ENCODE measurements at places on chromosomes 12 and 14. TPM values are rescaled to one million over a fixed set of nuclear protein-coding genes. Genes with fewer than 3 reads are reported as not detected.

DNA sequence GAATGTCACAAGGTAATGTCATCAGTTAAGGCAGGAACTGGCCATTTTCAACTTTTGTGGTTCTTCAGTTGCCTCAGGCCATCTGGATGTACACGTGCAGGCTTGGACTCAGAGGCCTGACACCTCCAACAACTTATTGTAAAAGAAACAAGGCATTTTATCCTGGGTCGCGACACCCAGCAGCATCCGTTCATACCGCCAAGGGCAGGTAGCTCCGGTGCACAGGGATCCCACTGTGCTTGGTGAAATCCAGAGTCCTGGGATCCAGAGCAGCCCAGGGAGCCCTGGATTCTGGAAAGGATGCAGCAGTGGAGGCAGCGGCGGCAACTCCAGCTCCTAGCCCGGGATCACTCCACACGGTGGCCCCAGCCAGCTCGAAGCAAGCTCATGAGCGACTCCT lies 380.9 kb upstream of the STXBP6 start:
- DNase-seq = no peak

- no peak for DNase-seq
These were observed 21.5 kb downstream of the RASSF9 start for GRCh38 chr12:85814741-85815140.

DNA sequence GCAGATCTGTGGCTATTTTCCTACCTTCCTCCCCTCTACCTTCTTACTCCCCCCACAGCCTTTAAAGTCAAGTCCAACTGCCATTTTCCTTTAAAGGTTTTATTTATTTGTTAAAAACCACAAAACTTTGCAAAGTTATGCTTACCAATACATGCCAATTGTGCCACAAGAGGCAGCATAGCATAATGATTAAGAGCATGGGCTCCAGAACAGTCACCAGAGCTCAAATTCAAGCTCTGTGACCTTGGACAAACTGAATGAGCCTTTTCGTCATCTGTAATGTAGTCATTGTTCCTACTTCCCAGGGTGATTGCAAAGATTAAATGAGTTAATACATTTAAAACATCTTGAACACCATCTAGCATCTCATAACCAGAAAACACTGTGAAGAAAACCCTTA lies 13.0 kb upstream of the FMNL3 start:
- DNase-seq = no peak

- no peak for DNase-seq
These were observed 343.9 kb downstream of the LRFN5 start for GRCh38 chr14:41950428-41951151.

GRCh38 chr12:75452675-75453330 lies 27.8 kb upstream of the GLIPR1 start:
- no peak for DNase-seq

DNA sequence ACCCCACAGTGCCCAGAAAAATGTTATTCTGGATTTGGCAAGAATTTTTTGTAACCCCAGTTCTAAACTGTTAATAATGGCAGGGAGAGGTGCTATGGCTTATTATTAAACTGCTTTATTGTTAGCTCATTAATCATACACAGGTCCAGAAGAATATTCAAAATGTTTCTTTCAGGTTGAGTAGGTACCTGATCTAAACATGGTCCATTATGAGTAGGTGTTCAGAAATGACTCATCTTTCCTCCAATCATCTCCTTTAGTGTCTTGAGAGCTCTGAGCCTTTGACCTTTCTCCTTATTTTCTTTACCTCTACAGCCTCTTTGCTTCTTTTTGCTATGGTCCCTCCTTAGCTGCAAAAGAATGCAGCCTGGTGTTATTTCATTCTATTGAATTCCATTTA lies 211.0 kb upstream of the GARIN6 start:
- no peak for DNase-seq

- DNase-seq = no peak
These were observed 162.4 kb downstream of the GALC start for GRCh38 chr14:87830443-87831096.

DNA sequence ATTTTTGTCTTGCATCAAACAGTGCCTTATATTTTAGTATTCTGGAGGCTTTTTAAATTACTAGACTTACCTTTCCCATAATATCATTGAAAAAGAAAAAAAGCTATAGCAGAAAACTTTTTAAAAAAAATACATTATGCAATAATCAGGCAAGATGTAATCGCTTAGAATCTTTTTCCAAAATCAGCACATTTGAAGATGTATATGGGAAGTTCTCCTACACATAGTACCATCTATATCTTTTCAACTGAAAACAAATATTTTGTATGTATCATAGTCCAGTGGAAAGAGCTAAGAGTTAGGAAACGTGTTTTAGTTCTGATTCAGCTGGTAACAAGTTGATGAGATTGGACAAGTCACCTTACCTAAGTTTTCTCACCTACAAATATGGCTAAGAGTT lies 70.6 kb downstream of the SLC41A2 start:
- DNase-seq = no peak

DNA sequence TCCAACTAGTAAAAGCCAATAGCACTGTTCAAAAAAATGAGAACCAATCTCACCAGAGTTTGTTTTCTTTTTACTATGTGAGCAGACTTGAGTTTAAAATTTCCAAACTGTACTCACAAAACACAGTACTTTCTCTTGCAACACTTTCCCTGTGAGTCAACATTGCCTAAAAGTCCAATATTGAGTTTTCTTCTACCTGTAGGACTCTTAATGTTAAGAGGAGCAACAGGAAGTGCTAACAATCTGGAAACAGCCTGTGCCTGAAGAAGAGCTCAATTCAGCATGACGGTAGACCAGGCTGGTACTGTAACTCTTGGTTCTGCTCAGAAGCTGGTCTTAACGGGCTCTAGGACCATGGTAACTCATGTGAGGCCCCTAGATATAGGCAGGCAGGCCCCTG lies 144.3 kb downstream of the MED13L start:
- DNase-seq = no peak

GRCh38 chr12:128052331-128052730 lies 214.6 kb upstream of the TMEM132C start:
- DNase-seq = no peak

DNA sequence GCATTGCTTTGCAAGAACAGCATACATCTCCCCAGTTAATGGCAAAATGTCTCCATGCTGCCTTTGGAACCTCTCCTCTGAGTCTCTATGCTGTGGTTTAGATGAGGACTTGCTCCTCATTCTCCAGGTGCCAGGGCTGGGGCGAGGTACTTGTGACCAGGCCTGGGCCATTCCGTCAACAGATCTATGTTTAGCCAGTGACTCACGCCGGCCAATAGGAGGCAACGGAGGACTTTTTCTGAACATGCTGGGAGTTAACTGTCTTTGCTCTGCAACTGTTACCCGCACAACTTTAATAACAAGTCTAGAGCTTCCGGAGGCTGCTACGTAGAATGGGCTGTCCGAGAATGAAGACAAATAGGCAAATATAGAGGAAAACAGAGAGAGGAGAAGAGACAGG lies 214.2 kb downstream of the GLT1D1 start:
- no peak for DNase-seq

DNA sequence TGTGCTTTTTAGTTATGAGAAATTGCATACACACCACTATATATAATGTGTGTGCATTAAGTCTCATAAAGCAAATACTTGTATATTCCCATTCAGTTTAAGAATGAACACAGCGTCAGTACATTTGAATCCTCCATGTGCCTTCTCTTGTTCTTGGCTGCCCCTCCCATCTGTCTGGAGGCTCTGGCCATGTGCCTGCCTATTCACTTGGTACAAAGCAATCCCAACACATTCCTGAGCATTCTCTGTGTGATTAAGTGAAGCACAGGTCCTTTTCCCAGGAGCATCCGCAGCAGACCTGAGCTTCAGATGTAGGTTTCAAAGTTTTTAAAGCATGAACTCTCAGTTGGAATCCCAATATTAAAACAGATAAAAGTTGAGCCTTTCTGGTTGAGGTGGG lies 58.7 kb downstream of the POLR3B start:
- no peak for DNase-seq

DNA sequence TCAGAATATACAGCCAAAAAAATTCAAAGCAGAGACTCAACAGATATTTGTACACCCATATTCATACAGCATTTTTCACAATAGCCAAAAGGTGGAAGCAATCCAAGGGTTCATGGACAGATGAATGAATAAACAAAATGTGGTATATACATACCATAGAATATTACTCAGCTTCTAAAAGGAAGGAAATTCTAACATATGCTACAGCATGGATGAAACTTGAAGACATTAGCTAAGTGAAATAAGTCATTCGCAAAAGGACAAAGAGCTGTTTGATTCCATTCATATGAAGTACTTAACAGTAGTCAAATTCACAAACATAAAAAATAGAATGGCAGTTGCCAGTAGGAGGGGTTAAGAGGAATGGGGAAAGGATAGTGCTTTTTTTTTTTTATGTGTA lies 91.8 kb upstream of the ARID2 start:
- no peak for DNase-seq

GRCh38 chr14:71932229-71932981 lies at the start of gene RGS6:
RGS6 (plus strand) TSS chr14:71932429.
- no peak for DNase-seq

DNA sequence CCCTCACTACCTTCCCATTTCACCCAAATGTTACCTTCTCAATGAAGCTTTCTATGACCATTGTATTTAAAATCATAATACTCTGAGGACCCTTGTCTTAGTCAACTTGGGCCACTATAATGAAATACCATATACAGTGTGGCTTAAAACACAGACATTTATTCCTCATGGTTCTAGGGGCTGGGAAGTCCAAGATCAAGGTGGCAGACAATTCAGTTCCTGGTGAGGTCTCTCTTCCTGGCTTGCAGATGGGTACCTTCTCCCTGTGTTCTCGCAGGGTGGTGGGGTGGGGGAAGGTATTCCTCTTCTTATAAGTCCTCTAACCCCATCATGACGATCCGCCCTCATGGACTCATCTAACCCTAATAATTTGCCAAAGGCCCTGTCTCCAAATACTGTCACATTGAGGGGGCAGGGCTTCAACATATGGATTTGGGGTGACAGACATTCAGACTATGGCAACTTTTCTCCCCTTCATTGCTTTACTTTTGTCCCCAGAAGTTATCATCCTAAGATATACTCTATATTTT lies 163.7 kb upstream of the PWP1 start:
- no peak for DNase-seq

DNA sequence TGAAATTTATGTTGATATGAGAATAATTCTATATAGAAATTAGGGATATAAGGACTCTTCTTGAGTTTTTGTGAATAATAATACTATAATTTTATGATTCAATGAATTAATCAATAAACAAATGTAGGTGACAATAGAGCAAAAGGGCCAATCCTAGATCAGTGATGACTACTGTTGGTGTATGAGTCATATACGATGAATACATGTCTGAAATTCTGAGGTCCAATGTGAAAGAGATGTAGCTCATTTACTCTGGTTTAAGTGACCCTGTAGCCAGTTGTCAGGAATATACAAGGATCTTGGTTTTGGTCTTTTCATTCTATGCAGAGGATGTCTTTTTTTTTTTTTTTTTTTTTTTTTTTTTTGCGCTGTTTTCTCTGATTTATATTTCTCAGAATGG lies 72.1 kb upstream of the RTL1 start:
- DNase-seq = no peak

DNA sequence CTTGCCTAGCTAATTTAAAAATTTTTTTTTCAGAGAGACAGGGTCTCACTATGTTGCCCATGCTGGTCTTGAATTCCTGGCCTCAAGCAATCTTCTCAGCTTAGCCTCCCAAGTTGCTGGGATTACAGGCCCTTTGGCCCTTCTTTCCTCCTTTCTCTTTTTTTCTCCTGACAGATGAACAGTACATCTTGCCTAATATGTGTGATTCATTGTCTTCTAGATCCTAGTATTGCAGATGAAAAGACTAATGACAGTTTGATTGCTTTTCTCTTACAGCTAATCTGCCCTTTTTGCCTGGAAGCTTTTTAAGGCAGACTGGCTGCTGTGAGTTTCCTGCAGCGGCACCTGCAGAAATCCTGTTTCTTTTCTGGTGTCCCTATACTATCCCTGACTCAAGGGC lies 12.0 kb downstream of the DEPDC4 start:
- DNase-seq = no peak

GRCh38 chr12:12985817-12986408 lies 14.2 kb downstream of the HEBP1 start:
- DNase-seq = no peak

GRCh38 chr12:56948457-56948777 lies 9.0 kb downstream of the RDH16 start:
- DNase-seq = no peak

DNA sequence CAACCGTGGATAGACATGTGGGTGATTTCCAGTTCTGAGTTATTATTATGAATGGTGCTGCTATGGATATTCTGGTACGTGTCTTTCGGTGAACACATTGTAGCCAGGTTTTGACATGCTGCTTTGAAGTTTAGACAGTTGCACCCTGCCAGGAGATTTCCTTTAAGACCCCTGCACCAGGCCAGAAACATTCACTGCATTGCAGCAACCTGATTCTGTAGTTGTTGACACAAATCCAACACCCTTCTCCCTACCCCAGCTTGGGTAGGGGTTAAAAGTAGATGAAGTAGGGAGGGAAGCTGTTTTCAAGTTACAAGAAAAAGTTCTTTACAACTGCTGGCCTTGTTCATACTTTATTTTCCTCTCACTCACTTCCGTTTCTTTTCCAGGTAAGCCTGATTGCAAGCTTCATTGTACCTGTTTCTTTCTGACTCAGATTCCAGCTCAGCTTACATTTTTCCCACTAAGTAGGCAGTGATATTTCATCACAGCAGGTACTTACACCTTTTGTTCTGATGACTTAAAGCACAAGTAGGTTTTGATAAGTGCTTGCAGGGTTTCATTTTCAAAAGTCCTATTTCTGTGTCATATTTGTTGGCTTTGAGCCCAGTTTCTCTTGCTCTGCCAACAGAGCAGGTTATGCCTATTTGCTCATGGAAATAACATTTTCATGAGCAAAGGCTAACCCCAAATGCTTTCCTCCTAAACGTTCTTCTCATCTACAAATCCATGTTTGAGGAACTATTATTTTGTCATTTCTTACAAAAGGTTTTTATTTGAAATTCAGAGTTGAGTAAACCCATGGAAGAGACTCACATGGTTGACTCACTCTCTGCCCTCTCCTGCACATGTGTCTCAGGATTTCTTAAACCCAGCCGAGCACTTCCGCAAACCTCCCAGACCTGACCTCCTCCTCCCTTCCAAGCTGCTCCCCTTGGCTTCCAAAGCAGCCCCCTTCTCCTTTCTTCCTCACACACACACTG lies 12.1 kb upstream of the LTA4H start:
- no peak for DNase-seq

Gene TXNDC16
- total RNA-seq = 10.2 TPM

Gene GSG1
- total RNA-seq = 0.05 TPM

Gene ADAM20
- 0.14 TPM for total RNA-seq

Gene PRB4
- 0.09 TPM for total RNA-seq

Gene CCDC197
- total RNA-seq = not detected

Gene TAS2R13
- total RNA-seq = 0.52 TPM

Gene SERPINA12
- total RNA-seq = 0.05 TPM

Gene HOXC6
- 0.14 TPM for total RNA-seq

Gene TAS2R7
- total RNA-seq = not detected

Gene HEATR5A
- 10.9 TPM for total RNA-seq

Gene B4GALNT3
- 3.1 TPM for total RNA-seq

Gene FKBP3
- 64.8 TPM for total RNA-seq

Gene CCDC92
- total RNA-seq = 4.2 TPM

All from thymus (tissue), 14 donors.